ENCODE measurements at places on chromosomes 5 and 9. TPM values are rescaled to one million over a fixed set of nuclear protein-coding genes. Genes with fewer than 3 reads are reported as not detected.

Gene CCDC187
- under 0.01 TPM for total RNA-seq

Gene FCN2
- not detected for total RNA-seq

Gene HINT1
- 91.1 TPM for total RNA-seq

Gene GHR
- 6.2 TPM for total RNA-seq

Gene DAB2IP
- total RNA-seq, result 33.3 TPM

Gene SPATA31C1
- not detected for total RNA-seq

Gene URM1
- total RNA-seq, result 47.5 TPM

Gene CIZ1
- total RNA-seq, result 35.8 TPM

Gene CMBL
- total RNA-seq, result 19.8 TPM

Gene PKD2L2
- total RNA-seq, result not detected

Gene CD72
- total RNA-seq, result 0.78 TPM

Gene CATSPER3
- 0.10 TPM for total RNA-seq

Gene TMEFF1
- 5.2 TPM for total RNA-seq

Gene CFAP157
- not detected for total RNA-seq

Gene LYRM7
- 12.1 TPM for total RNA-seq

Gene HK3
- total RNA-seq, result not detected

Gene SHISAL2B
- total RNA-seq, result not detected

Gene NIPAL4
- total RNA-seq, result 0.07 TPM

Gene GFRA3
- 0.03 TPM for total RNA-seq

Gene HSPB3
- total RNA-seq, result 0.85 TPM

Gene GALNT12
- 8.7 TPM for total RNA-seq

Gene EIF4E1B
- total RNA-seq, result not detected

Gene RCL1
- 15.2 TPM for total RNA-seq

Gene AHRR
- total RNA-seq, result 18.0 TPM

Gene NSG2
- not detected for total RNA-seq

Gene BRINP1
- 8.9 TPM for total RNA-seq
